AG04449 (cell line): ENCODE measurements at places on chromosomes 2 and 18.

DNA sequence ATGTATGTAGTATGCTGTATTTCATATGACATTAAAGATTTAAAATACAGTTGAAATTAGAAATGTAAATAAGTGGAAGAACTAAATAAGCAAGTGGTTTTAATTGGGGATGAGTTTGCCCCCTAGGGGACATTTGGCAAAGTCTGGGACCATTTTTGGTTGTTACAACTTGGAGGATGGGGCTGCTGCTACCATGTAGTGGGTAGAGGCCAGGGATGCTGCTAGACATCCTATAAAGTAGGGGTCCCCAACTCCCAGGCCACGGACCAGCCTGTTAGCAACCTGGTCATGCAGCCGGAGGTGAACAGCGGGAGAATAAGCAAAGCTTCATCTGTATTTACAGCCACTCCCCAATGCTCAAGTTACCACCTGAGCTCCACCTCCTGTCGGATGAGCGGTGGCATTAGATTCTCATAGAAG is 27.9 kb upstream of the ASNSD1 start:
- DNase-seq, result no peak

GRCh38 chr2:241771286-241772062 is 5.1 kb upstream of the GAL3ST2 start:
- DNase-seq, result no peak

DNA sequence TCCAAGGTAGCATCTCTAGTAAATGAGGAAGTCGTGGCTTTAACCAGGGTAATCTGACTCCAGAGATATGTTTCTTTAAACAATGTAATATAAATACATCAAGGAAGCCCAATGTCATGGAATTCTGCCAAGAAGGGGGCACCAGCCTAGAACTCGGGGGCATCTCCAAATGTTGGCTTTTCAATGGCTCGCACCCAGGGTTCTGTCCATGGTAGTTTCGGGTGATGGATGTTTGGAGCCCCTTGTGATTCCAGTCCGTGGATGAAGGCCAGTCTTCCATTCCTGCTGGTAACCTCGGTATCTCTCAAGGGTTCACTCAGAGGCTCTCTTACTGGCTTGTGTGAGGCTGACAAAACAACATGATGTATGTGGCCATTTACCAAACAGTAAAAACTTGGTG is 91.7 kb upstream of the SPHKAP start:
- DNase-seq, result no peak

DNA sequence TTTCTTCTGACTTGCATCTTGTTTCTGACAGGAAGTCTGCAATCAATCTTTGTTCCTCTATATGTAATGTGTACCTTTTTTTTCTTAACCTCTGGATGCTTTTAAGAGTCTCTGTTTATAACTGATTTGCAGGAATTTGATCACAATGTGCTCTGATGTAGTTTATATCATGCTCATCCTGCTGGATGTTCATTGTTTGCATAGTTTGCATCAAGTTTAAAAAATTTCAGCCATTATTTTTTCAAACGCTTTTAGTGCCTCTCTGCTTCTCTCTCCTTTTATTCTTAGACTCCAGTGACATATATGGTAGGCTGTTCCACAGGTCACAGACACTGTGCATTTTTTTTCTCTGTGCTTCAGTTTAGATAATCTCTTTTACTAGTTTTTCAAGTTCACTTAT is 23.9 kb downstream of the RBKS start:
- DNase-seq, result no peak

- peak; percentile 5 for DNase-seq
Observed at GRCh38 chr2:224722250-224722649, 6.1 kb upstream of the CCDC195 start.

GRCh38 chr18:6254456-6254855 is 160.3 kb downstream of the L3MBTL4 start:
- DNase-seq, result no peak

DNA sequence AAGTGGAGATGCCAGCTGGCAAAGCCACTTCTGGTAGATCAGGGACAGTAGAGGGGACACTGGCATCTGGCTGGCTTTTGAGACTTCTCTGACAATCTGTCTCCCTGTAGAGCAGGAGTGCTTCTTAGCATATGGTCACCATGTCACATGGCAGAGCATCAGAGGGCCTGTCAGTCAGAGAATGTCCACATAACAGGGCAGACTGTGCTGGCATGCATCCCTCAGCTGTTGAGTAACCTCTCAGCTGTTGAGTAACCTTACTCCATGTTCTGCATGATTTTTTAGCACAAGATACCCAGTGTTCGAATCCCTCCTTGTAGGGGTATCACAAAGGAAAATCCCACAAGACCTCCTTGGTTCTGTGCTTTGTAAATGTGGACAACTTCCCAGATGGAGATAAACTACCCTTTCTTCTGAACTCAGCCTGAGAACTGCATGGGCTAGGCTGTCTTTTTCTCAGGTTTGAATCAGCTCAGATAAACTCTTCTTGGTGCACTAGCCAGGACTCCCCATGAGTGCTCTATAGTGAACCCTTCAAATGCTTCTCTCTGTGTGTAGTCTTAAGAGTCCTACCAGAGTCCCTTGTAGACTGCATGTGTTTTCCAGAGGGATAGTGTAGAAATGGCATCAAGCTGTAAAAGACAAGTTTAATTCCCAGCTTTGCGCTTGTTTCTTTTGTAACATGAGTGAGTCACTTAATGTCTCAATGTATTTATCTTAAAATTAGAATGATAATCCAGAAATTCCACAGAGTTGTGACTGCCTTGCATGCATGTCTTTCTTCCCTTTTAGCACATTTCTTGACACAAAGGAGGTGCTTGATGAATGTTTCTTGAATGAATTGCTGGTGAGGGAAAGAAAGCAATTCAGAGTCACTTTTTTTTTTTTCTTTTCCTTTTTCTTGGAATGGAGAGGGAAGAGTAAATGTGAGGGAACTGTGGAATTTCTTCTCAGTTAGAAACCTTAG is 442.3 kb upstream of the HNMT start:
- no peak for DNase-seq

- DNase-seq, result no peak
Observed at GRCh38 chr2:150063931-150064548, 423.4 kb downstream of the RND3 start.

DNA sequence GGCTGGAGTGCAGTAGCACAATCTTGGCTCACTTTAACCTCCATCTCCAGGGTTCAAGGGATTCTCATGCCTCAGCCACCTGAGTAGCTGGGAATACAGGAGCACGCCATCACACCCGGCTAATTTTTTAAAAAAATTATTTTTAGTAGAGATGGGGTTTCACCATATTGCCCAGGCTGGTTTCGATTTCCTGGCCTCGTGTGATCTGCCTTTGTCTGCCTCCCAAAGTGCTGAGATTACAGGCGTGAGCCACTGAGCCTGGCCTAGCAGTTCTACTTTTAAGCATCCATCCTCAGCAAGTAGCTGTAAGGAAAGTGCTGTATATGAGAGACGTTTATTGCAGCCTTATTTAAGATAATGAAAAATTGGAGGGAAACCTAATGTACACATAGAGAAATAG is 79.7 kb downstream of the ZDBF2 start:
- no peak for DNase-seq

DNA sequence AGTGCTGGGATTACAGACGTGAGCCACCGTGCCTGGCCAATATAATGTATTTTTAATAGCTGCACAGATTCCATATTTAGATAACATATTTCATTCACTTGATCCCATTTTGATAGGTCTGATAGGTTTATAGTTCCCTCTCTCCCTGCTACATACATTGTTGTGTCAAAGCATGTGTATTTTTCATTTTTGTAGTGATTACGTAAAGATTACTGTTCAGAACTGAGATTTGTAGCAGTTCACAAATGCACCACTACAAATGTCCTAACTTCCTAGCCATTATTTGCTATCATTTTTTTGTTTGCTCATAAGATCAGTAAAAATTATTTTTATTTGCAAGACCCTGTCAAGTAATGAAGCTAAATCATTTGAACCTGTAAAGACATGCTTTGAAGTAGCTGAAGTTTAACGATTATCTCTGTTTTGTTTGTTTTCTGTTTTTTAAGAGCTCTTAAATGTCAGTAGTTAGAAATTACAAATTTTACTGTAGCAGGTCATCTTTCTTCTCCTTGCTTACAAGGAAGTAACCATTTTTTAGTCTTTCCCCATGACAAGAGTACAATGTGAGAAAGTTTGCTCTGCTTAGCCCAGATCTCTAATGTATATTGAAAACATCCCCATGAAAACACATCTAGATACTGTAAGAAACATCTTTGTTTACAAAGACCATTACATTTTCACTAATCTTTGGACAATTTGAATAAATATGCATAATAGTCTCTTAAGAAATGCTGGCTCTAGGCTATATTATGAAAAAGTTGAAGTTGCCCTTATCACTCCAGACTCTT is 54.1 kb downstream of the EML4 start:
- no peak for DNase-seq

DNA sequence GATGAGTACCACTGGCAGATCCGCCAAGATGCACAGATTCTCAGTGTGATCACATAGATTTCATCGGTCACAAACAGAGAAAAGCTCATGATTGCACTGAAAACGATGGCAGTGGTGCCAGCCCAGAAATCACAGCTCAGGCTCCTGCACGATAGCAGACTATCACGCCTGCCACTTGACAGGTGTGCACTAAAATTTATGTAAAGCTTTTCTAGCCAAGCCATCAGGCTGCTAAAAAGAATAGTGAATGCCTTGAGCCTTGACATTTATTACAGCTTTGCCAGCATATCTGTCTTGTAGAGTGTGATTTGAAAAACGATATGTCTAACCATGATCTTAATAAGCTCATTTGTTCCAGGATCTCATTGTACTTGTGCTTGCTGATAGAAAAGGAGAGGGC is 409.5 kb upstream of the CWC22 start:
- DNase-seq, result no peak

DNA sequence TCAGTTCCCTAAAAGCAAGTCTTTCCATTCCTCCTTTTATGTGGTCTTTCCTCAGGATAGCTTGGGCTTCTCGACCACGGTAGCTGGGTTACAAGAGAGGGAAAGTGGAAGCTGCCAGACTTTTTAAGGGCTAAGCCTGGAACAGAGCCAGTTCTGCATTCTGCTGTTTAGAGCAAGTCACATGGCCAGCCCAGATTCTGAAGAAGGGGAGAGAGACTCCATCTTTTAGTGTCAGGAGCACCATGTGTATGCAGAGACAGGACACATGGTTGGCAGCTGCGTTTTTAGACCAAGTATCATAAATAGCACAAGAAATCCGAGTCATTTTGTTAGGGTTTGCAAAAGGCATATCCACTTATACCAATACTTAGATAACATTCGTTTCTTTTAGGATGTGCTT is 4.7 kb downstream of the HMSD start:
- no peak for DNase-seq

- peak; percentile 93 for DNase-seq
Observed at GRCh38 chr2:223076573-223076972, 24.6 kb downstream of the KCNE4 start.

DNA sequence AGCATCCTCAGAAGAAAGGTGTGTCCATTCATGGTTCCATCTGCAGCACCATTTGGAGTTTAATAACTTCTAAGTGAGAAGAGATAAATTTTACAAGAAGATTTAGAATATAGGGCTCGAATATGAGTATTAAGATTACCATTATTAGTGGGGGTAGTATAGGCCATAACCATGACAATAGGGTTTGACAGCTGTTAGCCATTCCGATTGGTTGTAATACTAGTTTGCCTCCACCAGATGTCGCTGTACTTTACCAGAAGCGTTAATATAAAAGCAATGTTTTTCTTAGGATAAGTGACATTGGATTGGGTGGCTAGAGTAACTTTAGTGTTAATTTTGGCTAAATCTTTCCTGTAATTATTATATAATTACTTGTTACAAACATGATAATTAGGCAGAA is 107.5 kb upstream of the SRD5A2 start:
- no peak for DNase-seq

- no peak for DNase-seq
Observed at GRCh38 chr2:60502144-60502543, 51.3 kb downstream of the BCL11A start.

DNA sequence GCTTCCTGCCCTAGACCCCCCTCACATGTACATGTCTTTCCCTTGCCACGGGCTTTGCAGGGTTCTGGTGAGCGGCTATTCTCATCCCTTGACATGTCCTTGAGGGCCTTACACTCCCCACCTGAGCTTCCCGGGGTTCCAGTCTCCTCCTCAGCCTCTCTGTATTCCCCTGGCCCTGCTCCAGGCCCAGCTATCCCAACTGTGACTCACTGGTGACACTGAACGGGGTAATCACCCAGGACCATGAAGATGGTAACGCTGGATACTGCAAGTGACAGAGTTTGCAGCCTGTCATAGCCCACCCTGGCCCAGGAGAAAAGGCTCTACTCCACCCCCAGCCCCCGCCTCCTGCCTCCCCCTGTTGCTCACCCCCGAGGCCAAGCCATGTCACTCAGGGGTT is 27.3 kb downstream of the KIF3C start:
- no peak for DNase-seq

DNA sequence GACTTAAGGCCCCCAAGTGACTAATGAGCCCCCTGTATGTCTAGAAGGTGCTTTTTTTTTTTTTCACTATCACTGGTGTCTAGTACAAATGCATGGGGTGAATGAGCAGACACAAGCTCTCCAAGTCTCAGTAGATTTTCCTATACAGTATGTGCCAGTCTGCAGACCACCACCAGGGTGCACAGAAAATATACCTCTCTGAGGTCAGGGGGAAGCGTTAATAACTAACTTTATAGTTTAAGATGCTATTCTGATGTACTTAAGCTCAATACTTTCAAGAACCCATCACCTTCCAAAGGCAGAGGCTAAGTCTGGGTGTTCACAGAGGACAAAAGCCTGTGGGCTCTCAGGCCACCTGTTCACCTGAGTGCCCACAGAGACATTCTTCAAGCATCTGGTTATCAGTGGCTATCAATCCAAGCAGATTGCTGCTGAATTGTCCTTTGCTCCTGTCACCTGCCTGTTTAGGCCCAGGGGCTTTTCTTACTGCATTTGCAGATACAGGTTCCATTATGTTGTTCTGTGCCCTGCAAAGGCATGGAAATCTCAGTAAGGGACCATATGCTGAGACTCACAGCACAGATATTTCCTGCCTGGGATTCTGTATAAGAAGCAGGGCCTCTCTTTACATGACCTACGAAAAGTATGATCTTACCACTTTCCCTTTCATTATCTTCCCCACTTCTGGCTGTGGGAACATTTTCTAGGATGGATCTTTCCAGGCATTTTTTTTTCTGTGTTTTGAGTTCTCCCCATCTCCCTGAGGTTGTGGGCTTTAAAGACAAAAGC is 534.6 kb downstream of the TNS1 start:
- no peak for DNase-seq

- no peak for DNase-seq
Observed at GRCh38 chr18:421247-422155, 79.0 kb downstream of the COLEC12 start.

DNA sequence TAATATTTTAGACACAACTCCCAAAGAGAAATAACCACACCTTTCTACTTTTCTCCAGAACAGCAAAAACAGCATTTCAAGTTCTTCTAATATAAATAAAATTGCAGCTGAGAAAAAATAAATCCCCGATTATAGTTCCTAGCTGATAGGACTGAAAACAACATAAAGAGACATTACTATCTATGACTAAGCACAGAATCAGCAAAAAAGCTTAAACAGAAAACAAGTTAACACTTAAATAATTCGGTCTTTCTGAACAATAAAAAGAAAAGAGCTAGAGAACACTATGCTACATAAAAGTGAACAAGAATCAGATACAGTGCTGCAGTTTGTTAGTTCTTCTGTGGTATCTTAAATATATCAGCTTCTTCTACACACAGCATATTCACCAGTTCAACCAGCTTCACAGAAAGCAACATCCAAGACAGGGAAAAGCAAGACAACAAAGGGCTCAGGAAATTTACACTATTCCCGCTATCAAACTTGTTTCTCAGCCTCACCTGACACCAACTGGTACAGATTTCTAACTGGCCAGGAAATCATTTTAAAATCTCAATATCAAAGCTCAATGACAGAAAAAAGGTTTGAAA is 28.6 kb downstream of the FEZ2 start:
- DNase-seq, result no peak
